ENCODE measurements at places on chromosomes 2 and 18.

- DNase-seq: no peak
These were observed 279.8 kb upstream of the SLC14A2 start for GRCh38 chr18:45335282-45336043.

DNA sequence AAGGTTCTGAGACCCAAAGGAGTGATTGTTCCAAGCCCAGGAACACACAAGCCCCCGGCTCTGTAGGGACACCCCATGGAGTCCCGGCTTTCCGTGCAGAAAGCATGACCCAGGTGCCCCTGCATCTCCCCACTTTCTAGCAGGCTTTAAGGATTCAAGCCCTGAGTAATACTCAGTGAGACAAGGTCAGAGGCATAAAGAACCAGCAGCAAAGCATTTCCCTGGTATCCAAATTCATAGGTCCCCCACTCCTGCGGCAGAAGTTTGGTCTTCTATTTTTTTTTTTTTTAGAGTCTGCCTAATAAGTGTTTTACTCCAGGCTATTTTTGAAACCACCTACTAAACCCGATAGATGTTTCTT, 16.3 kb downstream of the TSHZ1 start:
- no peak for DNase-seq

DNA sequence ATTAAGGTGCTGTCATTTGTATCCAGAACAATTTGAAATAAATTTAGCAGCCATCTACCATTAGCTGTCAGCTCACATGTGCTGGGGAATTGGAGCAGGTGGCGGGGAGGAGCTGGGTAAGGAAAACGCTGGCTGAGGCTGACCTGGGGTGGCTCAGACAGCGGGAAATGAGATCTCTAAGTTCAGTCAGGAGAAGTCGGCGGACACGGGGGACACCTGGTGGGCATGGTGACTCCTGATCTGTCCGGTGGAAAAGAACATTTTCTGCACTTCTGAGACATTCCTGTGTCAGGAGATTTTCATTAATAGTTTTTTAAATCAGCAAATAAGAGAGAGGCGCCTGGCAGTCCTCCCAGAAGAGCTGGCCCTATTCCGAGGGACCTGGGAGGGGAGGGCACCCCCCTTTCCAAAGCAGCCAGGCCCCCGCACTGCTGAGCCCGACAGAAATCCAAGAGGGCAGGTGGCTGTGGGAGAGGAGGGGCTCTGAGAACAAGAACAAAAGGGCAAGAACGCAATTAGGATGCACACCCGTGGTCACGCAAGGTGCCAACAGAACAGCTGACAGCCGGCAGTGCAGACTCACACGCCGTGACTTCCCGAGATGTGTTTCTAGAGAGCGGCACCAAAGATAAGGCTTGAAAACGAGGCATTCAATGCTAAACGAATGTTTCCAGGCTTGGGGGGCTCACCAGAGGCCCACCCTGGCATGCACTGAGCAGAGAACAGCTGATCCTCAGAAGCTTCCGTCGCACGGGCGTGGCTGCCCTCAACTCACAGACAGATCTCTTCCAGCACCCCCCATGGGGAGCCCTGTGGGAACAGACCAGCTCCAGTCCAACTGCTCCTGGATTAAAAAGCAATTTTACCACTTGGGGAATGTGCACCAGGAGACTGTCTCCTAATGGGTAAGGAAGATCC, 26.4 kb downstream of the SLC66A2 start:
- DNase-seq: no peak

- no peak for DNase-seq
These were observed 53.8 kb downstream of the LINC00305 start for GRCh38 chr18:64095056-64095455.

GRCh38 chr2:199458009-199458805, 468 bp upstream of the SATB2 start:
- DNase-seq: no peak

DNA sequence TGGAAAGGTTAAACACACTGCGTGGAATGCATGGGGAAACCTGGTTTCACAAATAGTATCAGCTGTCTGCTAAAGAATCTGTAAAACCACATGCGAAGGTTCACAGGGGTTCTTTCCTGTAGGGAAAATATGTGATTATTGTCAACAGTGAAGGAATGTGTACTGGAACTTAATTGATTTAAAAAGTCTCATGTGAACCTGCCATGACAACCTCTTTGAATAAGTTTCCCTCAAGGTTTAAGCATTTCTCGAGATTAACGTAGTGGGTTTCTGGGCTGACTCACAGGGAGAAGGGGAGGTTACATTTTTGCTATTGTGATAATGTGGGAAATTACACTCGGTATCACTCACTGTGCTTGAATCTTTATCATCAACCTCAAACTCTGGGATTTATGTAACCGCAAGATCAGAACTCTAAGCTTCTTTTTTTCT, 28.2 kb upstream of the IL1R1 start:
- DNase-seq: no peak

DNA sequence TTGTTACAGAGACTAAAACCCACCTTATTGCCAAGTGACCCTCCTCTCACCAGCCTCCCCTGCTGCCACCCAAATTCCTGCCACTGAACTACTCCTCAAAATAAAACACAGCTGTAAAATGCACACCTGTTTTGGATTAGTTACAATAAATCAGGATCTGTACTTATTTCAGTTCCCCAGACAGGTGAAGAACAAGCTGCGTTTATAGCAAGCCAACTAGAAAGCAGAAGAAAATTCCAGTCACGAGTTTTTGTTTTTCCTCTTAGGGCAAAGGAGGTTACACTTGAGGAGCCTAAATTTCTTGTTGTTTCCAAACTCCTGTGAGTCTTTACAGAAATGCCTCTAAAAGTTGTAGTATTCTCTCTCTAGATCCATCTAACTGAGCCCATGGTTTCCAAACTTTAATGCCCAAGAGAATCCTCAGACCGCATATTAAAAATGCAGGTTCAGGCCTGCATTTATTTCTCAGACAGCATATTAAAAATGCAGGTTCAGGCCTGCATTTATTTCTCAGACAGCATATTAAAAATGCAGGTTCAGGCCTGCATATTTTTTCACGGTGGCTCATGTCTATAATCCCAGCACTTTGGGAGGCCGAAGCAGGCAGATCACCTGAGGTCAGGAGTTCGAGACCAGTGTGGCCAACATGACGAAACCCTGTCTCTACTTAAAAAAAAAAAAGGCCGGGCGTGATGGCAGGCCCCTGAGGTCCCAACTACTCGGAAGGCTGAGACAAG, 62.2 kb downstream of the ALPK2 start:
- no peak for DNase-seq

GRCh38 chr18:41396211-41396610, 558.8 kb upstream of the PIK3C3 start:
- DNase-seq: no peak

DNA sequence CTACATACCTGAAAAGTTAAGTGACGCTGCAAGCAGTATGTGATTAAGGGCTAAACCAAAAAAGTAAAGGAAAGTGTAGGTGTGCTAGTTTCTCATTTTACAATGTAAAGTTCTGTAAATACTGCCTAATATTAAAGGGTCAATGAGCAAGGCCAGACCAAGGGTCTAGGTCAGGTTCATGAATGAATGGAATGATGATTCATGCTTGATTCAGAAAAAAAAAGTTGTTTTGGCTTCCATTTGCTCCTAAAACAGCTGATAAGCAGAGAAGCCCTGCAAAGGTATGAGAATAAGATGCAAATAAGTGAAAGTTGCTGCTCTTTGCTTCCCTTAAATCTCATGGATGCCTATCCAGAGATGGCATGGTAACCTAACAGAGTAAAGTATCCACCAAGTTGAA, 61.3 kb downstream of the PTRHD1 start:
- DNase-seq: no peak

- no peak for DNase-seq
These were observed 223.2 kb upstream of the COPS8 start for GRCh38 chr2:236862526-236862925.

DNA sequence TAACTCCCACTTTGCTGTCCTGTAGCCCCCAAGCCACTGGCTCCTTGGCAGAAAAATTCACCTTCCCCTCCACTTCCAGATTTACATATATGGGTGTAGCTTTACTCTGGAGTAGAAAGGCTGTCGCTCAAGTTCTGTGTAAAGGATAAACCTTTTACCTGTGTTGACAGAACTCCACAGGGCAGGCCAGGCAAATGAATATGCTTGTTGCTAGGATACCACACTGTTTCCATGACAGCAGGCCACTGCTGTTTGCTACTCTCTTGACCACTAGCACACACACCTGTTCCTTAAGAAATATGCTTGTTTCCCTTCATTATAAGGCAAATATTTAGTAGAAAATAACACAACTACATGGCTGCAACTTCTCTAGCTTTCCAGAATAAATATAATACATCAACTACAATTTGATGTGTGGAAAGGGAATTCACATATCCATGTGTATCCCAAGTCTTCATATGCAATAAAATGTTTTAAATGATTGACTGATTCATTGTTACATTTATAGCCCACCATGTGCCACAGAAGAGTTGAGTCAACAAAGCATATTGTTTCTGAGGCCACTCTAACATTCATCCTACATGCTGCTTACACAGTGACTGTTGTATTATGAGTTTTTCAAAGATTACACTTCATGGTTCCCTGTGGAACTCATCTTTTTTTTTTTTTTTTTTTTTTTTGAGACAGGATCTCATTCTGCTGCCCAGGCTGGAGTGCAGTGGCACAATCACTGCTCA, 56.2 kb upstream of the ROCK1 start:
- DNase-seq: no peak

GRCh38 chr2:84800194-84800805, 80.6 kb downstream of the TRABD2A start:
- DNase-seq: no peak

DNA sequence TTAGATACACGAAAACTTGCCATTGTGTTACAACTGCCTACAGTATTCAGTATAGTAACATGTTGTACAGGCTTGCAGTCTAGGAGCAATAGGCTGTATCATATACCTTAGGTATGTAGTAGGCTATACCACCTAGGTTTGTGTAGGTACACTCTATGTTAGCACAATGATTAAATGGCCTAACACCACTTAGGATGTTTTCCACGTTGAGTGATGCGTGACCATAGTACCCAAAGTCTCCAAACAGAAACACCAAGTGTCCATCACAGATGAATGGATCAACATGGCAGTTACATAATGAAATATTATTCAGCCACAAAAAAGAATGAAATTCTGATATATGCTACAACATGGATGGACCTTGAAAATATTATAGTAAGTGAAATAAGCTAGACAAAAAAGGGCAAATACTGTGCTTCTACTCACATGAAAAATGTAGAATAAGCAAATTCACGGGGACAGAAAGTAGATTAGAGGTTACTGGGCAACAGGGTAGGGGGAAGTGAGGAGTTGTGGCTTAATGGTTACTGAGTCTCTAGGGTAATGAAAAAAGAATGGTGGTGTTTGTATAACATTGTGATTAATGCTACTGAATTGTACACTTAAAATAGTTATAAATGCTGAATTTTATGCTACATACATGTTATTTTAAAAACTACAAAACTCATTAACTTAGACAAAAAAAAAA, 62.6 kb downstream of the TMEM131 start:
- no peak for DNase-seq

DNA sequence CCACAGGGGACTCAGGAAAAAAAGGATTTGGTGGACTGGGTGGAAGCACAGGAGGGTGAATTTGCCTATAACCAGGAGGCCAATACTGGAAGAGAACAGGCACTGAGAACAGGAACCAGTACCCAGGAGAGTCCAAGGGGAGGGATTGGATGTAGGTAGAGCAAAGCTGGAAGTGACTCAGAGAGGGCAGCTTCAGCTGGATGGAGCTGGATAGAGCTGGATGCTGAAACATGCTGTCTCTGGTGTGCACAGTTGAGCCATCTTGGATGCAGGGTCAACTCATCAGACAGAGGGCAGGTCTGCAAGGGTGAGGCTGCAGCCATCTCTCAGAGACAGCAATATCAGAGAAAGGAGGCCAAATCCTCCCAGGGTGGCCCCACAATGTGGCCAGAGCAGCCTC, 134.0 kb downstream of the GALNT14 start:
- DNase-seq: no peak

DNA sequence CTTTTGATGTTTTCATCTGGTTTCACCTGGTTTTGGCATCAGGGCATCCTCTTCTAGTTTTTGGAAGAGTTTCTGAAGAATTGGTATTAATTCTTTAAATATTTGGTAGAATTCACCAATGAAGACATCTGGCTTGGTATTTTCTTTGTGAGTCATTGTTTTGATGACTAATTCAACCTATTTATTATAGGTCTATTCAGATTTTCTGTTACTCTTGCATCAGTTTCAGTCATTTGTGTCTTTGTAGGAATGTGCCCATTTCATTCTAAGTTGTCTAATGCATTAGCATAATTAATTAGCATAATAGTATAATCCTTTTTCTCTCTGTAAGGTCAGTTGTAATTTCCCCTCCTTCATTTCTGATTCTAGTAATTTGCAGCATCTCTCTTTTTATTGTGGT, 8.0 kb downstream of the GNLY start:
- no peak for DNase-seq

- DNase-seq: no peak
These were observed 71.2 kb upstream of the SEC11C start for GRCh38 chr18:59068276-59069071.

GRCh38 chr2:231280846-231281245, 82.4 kb downstream of the ARMC9 start:
- DNase-seq: no peak

- DNase-seq: no peak
These were observed 25.4 kb downstream of the NPAS2 start for GRCh38 chr2:100845141-100845991.

DNA sequence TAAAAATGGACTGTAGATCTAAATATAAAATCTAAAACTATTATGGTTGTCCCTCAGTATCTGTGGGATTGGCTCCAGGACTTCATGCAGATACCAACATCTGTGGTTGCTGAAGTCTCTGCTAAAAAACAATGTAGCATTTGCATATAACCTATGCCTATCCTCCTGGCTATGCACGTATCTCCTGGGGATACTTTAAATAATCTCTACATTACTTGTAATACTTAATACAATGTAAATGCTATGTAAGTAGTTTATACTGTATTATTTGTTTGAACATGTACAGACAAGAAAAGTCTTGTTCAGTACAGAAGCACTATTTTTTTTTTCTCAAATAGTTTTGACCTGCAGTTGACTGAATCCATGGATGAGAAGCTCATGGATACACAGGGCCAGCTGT, 134.9 kb downstream of the ZAP70 start:
- DNase-seq: no peak
